ENCODE measurements at places on chromosomes 7 and 10. TPM values are rescaled to one million over a fixed set of nuclear protein-coding genes. Genes with fewer than 3 reads are reported as not detected.

DNA sequence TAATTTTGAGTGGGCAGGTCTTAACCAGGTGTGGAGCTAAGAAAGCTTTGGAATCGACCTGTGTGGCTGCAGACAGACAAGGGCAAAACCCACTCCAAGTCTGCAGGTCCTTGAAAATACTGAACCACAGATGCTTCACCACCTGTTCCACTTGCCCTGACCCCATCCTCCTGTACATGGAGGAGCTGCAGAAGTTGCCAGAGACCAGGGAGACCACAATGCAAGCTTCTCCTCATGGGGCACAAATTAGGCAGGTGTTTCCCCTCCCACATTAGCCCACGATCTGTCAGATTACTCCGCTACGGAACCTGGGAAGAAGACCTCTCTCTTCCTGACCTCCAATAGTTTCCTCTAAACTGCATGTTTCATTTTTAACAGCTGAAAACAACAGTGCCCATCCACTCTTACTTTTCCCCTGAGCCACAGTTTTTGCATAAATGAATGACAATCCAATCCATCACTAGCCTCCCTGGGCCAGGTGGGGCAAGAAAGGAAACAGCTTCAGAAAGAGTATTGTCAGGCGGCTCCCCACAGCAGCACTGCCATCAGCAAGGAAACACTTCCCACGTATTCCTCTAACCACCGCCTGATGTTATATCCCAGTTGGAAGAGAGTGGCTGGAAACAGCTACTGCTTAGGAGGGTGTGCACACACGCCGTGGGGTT lies 141.6 kb downstream of the PRKAG2 start:
- DNase-seq: no peak
- H3K27me3 ChIP-seq: no peaks in the 10 kb centered on the region
- H3K4me3 ChIP-seq: no peak overlapping the region

DNA sequence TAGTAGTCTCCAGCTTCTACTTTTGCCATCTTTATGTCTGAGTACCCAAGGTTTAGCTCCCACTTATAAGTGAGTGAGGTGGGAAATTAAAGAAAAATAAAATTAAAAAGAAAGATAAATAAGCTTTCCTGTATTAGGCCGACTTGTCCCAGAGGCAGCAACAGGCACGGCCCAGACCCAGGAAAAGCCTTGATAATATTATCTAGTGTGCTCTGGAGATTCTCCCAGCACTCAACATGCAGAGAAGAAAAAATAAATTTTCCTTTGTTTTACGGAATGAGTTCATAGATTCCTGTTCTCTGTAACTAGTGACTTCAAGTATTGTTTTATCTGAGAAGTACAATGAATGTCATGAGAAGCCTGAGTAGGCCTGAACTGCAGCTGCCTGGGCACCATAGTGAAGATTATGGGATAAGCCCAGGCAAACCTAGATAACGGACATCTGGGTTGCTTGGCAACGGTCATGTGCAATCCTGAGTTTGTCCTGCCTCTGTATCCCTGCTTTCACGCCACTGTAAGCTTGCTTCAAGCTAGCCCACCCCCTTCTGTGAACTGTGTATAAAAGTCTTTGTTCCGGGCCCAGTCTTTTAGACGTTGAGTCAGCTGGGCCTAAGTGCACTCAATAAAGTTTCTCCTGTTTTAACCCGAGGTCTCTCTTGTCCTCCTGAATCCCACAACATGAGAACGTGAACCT lies 6.4 kb downstream of the ATE1 start:
- no peaks in the 10 kb centered on the region for H3K27me3 ChIP-seq
- peaks cover 37% of the 10 kb centered on the region for H3K36me3 ChIP-seq
- no peak overlapping the region for H3K27ac ChIP-seq
- peaks cover 11% of the 10 kb centered on the region for H3K4me1 ChIP-seq

- H3K27me3 ChIP-seq: no peaks in the 10 kb centered on the region
- no peak overlapping the region for H3K4me3 ChIP-seq
- H3K27ac ChIP-seq: no peak overlapping the region
- DNase-seq: no peak
- no peaks in the 10 kb centered on the region for H3K4me1 ChIP-seq
Observed at GRCh38 chr7:47807126-47807525, 141.1 kb downstream of the PKD1L1 start.

DNA sequence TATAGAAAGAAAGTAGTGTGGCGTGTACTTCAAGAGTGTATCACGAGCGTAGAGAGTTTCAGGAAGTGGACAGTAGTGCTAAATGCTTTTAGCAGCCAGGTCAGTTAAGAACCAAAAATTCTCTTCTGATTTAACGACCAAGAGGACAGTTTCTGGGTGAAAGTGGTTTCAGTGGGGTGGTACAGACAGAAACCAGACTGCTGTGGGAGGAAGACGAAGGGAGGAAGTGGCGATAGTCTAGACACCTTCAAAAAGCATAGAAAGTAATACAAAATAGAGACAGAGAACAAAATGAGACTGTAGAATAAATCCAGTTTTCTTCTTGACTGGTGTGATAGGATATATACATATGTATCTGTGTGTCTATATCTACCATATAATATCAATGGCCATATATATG lies 93.5 kb downstream of the MBL2 start:
- H3K27ac ChIP-seq: no peak overlapping the region
- H3K27me3 ChIP-seq: no peaks in the 10 kb centered on the region
- DNase-seq: no peak
- H3K4me3 ChIP-seq: no peak overlapping the region
- peaks cover 2% of the 10 kb centered on the region for H3K4me1 ChIP-seq
- H3K36me3 ChIP-seq: no peaks in the 10 kb centered on the region

GRCh38 chr7:20514364-20514763 lies 101.1 kb upstream of the ABCB5 start:
- H3K27ac ChIP-seq: no peak overlapping the region
- no peaks in the 10 kb centered on the region for H3K27me3 ChIP-seq
- H3K36me3 ChIP-seq: no peaks in the 10 kb centered on the region

GRCh38 chr10:57809961-57810360 lies 457.7 kb downstream of the IPMK start:
- H3K36me3 ChIP-seq: no peaks in the 10 kb centered on the region
- DNase-seq: no peak
- H3K4me3 ChIP-seq: no peak overlapping the region
- no peaks in the 10 kb centered on the region for H3K4me1 ChIP-seq
- H3K27ac ChIP-seq: no peak overlapping the region

GRCh38 chr10:60335708-60336107 lies 54.0 kb downstream of the ANK3 start:
- no peak overlapping the region for H3K4me3 ChIP-seq
- H3K27ac ChIP-seq: no peak overlapping the region
- no peaks in the 10 kb centered on the region for H3K4me1 ChIP-seq
- DNase-seq: no peak
- H3K36me3 ChIP-seq: no peaks in the 10 kb centered on the region

- peaks cover 73% of the 10 kb centered on the region for H3K4me1 ChIP-seq
- H3K4me3 ChIP-seq: no peak overlapping the region
- DNase-seq: no peak
- H3K36me3 ChIP-seq: peaks cover 24% of the 10 kb centered on the region
Observed at GRCh38 chr10:95837356-95837776, 70.4 kb upstream of the CC2D2B start.

GRCh38 chr10:61989995-61990760 lies 88.7 kb downstream of the ARID5B start:
- H3K27ac ChIP-seq: peak overlapping the region; percentile 42
- H3K4me1 ChIP-seq: peaks cover 78% of the 10 kb centered on the region
- no peak overlapping the region for H3K4me3 ChIP-seq
- H3K36me3 ChIP-seq: peaks cover 39% of the 10 kb centered on the region
- DNase-seq: no peak

DNA sequence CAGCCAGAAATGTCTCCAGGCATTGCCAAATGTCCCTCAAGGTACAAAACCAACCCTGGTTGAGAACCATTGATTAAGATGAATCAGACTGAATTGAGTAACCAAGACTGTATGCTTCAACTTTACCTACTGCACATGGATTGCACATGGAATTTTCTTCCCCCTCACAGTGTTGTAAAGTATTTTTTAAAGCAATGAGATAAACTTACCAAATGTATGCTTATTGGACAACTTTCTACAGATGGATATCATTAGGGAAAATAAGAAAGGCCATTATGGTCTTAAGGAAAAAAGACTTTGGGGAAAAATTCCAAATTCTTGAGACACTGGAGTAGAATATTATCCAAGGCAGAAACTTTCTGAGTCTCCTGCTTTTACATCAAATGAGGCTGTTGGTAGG lies 20.9 kb upstream of the MTPN start:
- no peaks in the 10 kb centered on the region for H3K27me3 ChIP-seq
- no peak for DNase-seq
- no peak overlapping the region for H3K4me3 ChIP-seq
- H3K36me3 ChIP-seq: no peaks in the 10 kb centered on the region
- peaks cover 13% of the 10 kb centered on the region for H3K4me1 ChIP-seq
- H3K27ac ChIP-seq: no peak overlapping the region

- peaks cover 1% of the 10 kb centered on the region for H3K27me3 ChIP-seq
- H3K27ac ChIP-seq: no peak overlapping the region
- H3K4me3 ChIP-seq: no peak overlapping the region
Observed at GRCh38 chr10:33015761-33016547, 57.9 kb upstream of the ITGB1 start.

FFAR4 gene
- not detected for total RNA-seq

LIPJ gene
- not detected for total RNA-seq

Data from activated T-helper 2 cell treated with anti-CD3 and anti-CD28 coated beads, Interferon-gamma antibody, Interleukin-2, Interleukin-4, amounts not matched to agents 10 μg/mL and 5 μg/mL and 100 μg/mL, durations not matched to agents 14 hours and 24 hours and 36 hours (primary cell).